ENCODE measurements at places on chromosomes 3 and 15.

GRCh38 chr3:60133269-60134162 lies 1083.7 kb upstream of the CFAP20DC start:
- no peak for DNase-seq

GRCh38 chr3:126056088-126056487 lies 27.8 kb downstream of the SLC41A3 start:
- DNase-seq = no peak

DNA sequence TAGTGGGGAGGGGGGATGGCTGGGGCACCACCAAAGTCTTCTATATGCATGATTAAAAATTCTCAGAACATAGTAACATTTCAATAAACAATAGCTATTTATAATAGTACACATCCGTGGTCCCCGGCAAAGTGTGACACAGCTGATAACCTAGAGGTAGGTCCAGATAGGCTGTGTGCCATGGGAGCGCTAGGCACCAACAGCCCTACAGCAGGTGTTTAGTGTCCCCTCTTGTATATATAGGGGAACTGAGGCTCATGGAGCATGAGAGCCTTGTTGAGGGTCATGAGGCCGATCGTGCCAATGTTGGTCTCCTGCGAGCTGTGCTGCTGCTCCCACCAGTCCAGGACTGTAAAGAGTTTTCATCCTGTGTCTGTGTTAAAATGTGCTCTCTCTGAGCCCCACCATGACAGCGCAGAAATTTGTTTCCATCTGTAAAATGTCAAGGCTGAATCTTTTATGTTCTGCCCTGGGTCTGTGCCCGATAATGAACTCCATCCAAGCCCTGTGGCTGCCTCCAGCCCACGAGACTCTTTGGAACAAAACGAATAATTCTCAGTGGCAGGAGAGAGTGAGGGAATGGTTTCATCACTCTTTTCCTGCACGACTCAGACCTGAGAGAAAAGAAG lies 14.5 kb downstream of the TMEM158 start:
- DNase-seq = no peak

DNA sequence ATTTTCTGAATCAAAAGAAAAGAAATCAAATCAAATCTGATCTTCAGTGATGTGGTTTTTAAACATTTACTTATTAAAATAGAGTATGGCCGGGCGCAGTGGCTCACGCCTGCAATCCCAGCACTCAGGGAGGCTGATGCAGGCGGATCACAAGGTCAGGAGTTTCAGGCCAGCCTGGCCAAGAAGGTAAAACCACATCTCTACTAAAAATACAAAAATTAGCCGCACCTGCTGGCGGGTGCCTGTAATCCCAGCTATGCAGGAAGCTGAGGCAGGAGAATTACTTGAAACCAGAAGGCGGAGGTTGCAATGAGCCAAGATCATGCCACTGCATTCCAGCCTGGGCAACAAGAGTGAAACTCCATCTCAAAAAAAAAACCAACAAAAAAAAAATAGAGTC lies 169.1 kb downstream of the ULK4 start:
- no peak for DNase-seq

GRCh38 chr3:156051651-156052050 lies 68.7 kb upstream of the KCNAB1 start:
- DNase-seq = no peak

DNA sequence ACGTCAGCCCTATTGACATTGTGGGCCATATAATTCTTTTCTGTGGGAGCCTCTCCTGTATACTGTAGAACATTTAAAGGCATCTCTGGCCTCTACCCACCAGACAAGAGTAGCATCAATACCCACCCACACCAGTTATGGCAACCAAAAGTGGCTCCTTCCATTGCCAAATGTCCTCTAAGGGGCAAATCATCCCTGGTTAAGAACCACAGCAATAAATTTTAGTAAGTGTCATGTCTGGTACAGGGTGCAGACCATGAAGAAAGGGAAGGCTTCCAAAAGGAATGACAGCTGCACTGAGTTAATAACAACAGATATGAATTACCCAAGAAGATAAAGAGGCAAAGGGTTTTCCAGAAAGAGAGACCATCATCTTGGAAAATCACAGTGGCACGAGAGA lies 6.9 kb upstream of the CLDN18 start:
- no peak for DNase-seq

Measured in D721Med (cell line).